Activated naive CD4-positive, alpha-beta T cell treated with anti-CD3 and anti-CD28 coated beads, Interleukin-2, amount 50 U/mL, for 72 hours (primary cell): ENCODE measurements at places on chromosomes 3 and 15. TPM values are rescaled to one million over a fixed set of nuclear protein-coding genes. Genes with fewer than 3 reads are reported as not detected.
A peak's percentile ranks its signal among the peaks of the same experiment; 100 is the strongest.

- peak; percentile 82 for DNase-seq
Measured at GRCh38 chr15:73972984-73973682, 19.0 kb downstream of the STOML1 start.

GRCh38 chr15:75928680-75929608, 25.3 kb downstream of the FBXO22 start:
- DNase-seq = no peak

- no peak for DNase-seq
Measured at GRCh38 chr3:141039589-141039988, 11.6 kb upstream of the SPSB4 start.

DNA sequence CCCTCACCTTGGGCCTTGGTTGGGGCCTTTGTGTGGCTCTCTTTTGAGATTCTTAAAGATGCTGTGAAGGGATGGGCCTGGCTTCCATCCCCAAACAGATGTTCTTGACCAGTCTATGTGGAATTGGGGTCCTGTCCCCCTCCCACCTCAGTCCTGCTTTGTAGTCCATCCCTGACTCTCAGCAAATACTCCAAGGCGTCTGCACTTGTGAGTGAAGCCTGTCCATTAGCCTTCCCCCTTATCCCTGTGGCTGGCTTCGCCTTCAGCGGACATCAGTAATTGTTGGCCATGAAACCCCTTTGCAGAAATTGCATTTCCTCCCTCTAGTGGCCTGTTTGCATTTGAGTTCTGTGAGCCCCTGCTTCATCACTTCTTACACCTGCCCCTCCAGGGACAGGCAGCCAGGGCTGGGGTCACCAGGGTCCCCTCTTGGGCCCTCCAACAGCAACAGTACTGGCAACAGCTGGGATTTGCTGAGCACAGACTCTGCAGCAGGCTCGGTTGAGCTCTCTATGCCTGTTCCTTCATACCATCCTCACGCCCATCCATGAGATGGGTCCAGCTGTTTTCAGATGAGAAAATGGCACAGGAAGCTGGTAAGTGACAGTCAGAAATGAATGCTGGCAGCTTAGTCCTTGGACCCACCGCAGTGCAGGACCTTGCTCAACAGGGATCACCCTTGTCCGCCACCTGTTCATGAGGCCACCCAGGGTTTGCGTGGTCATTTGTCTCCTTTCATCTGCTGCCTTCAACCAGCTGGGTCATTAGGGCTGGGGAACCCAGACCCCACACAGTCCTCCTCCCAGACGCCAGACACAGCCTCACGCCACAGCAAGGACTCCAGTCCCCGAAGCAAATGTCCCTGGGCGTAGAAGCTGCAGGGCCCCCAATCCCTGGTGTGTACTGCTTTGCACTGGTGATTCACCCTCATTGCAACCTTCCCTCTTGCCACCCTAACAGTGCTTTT, 8.9 kb upstream of the LRRK1 start:
- no peak for DNase-seq

DNA sequence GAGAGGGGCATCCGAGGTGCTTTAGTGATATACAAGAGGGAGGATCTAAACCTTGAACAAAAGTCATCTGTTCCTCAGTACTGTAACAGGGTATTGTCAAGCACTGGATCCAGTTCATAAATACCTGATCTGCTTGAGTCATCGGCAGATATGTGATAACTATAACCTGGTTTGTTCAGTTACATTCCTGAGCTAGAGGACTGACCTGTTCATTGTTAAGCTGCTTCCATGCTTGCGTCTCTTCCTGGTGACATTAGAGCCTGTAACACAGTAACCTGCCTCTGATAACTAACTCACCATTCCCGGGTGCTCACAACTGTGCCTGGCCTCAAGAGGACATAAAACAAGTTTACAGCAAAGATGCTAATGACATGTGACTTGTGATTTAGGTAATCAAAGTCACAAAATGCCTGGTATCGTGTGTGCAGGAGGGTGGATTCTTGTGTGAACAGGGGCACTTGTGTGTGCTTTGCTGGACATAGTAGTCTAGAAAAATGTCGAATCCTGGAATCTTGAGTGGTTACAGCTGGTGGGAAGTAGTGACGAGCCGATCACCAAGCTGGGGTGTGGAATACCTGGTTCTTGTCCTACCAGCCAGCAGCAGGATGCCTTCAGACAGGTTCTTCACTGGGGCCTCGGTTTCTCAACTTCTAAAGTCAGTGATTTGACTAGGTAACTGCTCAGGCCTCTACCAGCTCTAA, 30.9 kb upstream of the POLR2M start:
- no peak for DNase-seq

GRCh38 chr3:89795506-89795905, 688.1 kb downstream of the EPHA3 start:
- DNase-seq = no peak

GRCh38 chr3:20055020-20055775, 15.0 kb downstream of the KAT2B start:
- no peak for DNase-seq

GRCh38 chr3:16670191-16670590, 65.0 kb upstream of the DAZL start:
- no peak for DNase-seq

DNA sequence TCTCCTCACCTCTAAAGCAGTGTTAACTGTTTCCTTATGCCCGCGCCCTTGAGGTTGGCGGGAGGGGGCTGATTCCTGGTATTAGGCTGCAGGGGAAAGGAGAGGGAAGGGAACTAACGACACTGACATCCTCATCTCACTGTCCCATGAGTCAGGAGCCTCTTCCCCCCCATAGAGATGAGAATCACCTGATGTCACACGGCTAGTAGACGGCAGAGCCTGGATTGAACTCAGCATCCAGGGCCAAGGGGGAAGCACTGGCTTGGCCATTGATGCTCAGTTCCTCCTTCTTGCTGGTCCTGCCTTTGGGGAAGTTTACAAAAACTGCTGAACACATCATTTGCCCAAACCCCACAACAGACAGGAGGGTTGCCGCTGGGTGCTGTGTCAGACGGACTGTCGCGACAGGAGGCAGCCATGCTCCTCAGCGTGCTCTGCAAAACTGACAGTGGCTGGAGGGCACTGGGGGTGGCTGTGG, 38.5 kb downstream of the IDH2 start:
- no peak for DNase-seq

DNA sequence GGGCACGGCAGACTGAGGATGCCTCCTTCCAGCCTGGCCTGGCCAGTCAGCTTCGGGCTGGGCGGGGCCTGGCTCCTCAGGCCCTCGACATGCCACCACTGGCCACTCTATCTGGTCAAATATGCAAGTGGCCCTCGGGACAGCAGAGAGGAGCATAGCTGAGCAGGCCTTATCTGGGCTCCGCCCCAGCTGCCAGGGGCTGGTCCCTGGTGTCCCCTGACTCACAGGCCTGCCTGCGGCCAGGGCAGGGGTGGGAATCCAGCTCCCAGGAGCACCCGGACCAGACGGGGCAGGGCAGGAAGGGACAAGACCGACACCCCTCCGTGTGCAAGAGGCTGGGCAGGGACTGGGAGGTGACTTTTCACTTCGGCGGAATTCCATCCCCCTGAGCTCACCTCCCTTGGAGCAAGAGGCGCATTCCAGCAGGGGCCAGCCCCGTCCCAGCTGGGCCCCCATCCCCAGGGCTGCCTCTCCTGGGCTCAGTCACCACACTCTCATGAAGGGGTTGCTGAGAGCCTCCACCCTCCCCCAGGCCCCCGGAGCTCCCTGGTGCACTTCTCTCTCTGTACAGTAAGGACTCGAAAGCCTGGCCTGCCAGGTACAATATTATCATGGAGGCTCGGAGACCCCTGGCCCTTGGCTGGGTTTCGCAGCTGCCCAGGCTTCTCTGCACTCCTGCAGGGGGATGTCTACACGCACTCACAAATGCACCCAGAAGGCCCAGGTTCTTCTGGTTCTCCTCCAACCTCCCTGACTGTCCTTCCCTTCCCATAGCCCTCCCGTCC, 29.5 kb downstream of the WNT7A start:
- DNase-seq = no peak

DNA sequence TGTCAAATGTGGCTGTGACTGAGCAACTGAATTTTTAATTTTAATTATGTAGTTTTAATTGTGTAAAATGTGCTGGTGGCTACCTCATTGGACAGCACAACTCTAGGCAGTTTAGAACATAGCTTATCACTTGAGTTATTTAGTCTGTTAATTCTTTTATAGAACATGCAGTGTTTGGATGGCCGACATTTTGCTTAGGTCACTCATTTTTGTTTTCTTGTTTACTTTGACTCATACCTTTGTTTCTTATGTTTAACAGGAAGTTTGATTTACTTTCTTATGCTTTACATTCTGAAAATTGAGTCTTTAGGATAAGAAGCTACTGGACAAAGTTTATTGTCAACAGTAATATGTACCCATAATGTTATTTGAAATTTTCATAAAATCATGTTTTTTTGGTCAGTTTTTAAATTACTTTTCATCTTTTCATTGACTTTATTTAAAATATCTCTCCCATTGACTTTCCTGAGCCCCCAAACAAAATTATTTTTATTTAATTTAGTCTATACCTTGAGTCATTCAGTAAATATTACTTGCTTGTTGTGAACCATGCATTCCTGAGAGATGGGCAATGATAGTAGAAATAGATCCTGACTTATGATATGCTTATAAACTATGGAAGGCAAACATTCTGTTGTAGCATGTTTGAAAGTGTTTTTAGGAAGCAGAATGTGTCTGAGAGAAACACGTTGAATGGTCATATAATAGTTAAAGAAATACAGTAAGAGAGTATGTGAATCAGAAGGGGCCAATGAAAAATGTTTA, 60.6 kb downstream of the TCF12 start:
- no peak for DNase-seq

DNA sequence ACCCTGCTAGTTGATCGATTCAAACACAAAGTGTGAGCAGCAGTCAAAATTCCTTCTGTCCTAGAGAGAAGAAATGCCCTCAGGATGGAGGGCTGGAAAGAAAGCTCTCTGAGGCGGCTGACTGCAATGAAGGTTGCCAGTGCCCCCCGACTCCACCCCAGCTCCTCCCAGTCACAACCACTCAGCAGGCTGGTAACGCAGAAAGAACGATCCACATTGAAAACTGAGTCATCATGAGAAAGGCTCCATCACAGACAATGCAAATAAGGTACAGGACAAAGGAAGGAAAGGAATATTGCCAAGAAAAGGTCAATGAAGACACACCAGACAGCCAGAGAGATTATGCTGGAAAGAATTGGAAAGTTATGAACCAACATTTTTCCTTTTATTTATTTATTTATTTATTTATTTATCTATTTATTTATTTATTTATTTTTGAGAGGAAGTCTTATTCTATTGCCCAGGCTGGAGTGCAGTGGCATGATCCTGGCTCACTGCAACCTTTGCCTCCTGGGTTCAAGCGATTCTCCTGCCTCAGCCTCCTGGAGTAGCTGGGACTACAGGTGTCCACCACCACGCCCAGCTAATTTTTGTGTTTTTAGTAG, 17.4 kb upstream of the VGLL4 start:
- DNase-seq = no peak

DNA sequence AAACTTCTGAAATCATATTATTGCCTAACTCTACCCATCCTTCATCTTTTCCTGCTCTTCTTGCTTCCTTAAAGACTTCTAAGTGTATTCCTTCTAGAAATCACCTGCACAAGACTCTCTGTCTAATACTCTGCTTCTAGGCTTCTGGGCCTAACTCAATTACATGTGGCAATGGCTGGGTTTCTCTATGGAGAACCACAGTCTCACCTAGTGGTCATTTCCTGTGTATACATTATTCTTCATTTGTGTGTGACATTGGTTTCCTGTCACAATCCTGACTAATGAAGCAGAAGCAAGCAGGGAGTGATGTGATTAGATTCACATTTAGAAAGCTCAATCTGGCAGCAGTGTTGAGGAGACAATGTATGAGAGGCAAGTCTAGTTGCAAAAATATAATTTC, 16.9 kb upstream of the CLDN1 start:
- no peak for DNase-seq

- no peak for DNase-seq
Measured at GRCh38 chr3:52124766-52125165, 29.5 kb downstream of the POC1A start.

DNA sequence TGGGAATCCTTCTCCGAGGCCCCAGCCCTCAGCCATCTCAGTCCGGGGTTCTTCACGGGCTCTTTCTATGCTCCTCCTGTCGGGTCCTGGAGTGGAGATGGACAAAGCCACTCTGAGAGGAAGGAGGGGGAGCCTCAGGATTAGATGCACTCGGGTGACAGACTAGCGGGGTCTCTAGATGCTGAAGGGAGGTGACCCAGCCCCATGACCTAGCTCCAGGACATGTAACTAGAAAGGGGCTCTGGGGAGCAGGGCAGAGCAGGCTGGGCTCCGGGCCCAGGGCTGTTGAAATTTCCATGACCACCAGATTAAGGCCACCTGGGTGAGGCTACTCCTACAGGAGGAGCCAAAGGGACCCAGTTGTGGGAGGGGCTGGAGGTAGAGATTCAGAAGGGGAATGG, 14.8 kb upstream of the SKIC8 start:
- peak; percentile 42 for DNase-seq

GRCh38 chr3:94336046-94336753, 273.3 kb downstream of the NSUN3 start:
- DNase-seq = no peak

Gene PAQR5
- total RNA-seq = not detected

Gene CHST13
- not detected for total RNA-seq

Gene PATL2
- 12.4 TPM for total RNA-seq

Gene TMC3
- not detected for total RNA-seq

Gene NCEH1
- total RNA-seq = 4.4 TPM

Gene LDHAL6B
- not detected for total RNA-seq

Gene GPR160
- total RNA-seq = 13.2 TPM

Gene RTP4
- total RNA-seq = 1.3 TPM

Gene EXD1
- total RNA-seq = 0.32 TPM
